Activated CD8-positive, alpha-beta memory T cell treated with anti-CD3 and anti-CD28 coated beads for 4 hours (primary cell): ENCODE measurements at places on chromosomes 16 and 17.

GRCh38 chr17:42920922-42921321 lies 20.3 kb downstream of the G6PC1 start:
- no peak for DNase-seq

DNA sequence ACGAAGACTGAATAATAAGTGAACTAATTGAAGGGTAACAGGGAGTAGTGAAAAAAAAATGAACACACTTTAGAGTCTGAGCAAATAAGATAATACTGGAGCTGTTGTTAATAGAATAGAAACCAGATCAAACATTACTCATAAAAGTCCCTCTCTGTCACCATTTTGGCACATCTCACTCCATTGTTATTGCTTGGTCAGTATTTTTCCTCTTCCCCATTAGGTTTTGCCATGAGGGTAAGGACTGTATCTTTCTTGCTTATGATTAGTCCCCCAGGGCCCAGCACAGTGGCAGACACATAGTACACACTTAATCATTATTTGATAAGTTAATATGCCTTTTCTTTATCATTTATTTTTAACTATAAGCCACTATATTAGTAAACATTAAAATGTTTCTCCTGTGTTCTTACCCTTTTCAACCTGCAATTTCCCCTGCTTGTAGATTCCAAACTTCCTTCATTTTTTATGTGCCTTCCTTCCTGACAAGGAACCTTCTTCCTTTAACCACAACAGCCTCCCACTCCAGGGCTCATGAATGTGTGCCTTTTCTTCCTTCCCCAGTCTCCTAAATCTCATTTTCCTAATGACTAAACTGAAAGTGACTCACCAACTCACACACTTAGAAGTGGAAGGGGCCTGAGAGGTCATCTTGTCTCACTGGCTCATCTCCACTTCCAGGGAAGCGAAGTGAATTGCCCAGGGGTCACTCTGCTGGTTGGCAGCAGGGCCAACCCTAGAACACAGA lies 88.2 kb upstream of the HAS3 start:
- no peak for DNase-seq

DNA sequence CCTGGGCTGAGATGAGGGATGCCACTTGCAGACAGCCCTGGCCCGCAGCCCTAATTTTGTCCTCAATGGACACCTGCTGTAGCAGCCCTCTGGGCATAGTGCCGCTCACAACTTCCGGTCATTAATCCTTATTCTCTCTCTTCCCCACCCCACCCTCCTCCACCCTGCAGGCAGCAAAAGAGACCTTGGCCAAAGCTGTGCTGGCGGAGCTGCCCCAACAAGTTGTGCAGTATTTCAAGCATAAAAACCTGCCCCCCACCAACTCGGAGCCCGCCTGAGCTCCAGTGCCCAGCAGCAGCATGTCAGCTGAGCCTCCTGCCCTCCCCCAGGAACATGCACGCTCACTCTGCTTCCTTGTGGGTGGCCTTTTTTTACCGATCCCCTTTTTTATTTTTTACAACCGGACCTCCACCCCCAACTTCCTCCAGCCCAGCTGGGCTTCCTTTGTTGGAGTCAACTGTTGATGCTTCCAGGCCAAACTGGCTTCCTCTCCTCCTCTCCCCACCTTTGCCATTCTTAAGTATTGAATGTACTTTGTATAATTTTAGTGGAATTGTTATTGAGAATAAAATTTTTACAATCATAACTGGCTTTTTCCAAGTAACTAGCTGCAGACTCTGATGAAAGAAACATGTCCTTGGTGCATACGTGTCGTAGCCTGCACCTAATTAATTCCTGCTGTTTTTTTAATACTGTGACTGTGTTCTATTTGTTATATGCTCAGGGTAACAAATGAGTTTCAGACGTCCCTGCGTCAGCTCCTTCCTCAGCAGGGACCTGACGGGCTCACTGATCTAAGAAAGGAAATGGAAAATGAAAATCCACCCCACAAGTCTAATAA lies 38.2 kb downstream of the PSME3IP1 start:
- DNase-seq: no peak

DNA sequence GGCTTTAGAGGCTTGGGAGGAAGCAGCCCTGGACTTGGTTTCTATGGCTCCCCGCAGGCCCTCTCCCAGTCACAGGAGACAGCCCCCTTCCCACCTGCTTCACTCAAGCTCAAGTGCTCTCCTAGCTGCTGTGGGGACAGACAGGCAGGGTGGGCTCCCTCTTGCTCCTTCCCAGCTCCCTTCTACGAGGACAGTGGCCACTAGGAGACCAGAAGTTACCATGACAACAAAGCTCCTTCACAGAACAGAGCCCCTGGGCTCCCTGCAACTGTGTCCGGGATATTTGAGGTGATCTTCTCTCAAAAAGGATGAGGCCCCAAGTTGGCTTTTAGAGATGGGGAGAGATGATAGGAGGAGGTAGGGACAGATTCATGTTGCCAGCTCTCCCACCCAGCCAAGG lies 116.3 kb downstream of the AMFR start:
- DNase-seq: no peak

DNA sequence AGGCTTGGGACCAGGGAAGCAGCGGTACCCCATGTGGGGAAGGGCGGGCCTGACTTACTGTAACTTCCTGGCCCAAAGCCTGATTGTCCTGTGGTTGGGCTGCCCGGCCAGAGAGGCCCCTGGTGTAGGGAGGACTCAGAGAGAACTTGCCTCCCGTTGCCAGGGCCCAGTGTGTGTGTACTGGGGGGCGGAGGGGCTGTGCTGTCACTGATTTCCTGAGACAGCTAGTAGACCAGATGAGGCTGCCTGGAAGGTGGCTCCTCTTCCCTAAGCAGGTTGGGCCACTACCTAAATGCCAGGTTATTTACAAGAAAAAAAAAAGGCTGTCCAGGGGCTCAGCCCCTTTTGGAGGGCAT lies 16.7 kb downstream of the SOCS3 start:
- no peak for DNase-seq

DNA sequence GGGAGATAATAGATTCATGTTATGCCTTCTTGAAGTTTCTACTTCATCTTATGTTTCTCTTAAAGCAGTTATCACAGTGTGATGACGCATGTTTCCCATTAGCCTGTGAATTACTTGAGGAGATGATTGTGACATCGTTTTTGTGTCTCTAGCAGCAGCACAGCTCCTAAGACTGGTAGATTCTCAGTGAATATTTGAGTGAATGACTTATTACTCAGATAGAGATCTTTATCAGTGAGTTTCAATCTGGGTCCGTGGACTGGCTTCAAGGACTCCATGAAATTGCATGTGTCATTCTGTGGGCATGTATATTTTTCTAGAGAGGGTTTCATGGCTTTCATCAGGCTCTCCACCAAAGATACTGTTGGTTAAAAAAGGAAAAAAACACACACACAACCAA lies 29.9 kb downstream of the YPEL2 start:
- DNase-seq: no peak

DNA sequence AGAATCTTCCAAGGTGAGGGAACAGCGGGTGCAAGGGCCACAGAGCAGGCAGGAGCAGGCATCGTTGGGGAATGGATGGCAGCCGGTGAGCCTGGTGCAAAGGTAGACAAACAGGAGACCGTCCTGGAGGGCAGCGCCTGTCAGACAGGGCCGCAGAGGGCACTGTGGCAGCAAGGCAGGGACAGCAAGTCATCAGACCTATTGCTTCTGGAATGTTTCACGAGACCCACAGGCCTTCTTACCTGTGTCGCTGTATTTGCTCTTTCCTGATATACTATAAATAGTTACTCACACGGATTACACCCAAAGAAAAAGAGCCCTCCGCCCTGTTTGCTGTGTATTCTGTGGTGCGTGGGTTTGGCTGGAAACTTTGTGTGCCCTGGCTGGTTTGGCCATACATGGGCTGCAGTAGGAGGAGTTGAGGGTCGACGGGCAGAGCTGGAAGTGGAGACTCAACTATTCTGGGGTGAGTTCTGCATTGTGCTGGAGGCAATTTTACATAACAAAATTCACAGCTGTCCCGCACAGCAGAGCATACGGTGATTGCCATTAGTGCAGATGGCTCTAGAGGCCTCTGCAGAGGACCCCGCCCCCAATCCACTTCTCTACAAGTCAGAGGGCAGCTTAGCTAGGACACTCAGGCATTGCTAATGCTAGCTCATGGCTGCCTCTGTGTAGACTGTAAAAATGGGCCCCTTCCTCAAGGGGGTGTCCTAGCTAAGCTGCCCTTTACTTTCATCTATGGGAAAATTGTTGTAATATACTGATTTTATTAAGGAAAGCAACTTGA lies 18.6 kb upstream of the POLR3E start:
- DNase-seq: no peak

- no peak for DNase-seq
These were observed 283.1 kb downstream of the SEC14L1 start for GRCh38 chr17:77423589-77424451.

DNA sequence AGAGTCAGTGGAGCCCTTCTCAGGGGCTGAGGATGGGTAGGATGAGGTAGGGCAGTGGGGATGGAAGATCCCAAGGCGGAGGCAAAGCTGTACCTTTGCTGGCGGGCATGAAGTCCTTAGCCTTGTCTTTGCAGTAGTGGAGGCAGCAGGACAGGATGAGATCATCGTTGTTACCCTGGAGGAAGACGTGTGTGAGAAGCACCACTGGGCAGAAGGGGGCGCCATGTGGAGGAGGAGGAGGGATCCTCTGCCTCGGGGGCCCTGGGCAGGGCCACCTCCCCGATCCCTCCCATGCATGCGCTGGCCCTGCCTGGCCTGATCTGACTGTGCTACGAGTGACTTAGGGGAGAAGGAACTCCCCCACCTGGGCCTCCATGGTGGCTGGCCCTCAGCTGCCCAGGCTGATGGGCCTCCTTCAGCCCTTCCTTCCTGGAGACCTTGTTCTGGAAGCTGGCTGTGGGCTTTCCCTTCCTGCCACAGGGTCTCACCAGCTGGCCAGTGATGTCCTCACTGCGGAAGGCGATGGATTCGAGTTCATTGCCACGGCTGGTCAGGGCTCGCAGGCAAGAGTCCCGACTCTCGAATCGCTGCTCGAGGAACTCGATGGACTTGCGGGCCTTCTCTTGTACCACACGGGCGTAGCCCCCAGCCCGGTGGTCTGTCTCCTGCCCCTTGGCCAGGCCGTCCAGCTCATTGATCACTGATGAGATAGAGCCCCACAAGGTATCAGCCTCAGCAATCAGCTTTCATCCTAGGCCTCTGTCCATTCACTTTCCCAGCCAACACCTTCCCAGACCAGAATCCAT lies 10.3 kb downstream of the HIC1 start:
- DNase-seq: no peak

DNA sequence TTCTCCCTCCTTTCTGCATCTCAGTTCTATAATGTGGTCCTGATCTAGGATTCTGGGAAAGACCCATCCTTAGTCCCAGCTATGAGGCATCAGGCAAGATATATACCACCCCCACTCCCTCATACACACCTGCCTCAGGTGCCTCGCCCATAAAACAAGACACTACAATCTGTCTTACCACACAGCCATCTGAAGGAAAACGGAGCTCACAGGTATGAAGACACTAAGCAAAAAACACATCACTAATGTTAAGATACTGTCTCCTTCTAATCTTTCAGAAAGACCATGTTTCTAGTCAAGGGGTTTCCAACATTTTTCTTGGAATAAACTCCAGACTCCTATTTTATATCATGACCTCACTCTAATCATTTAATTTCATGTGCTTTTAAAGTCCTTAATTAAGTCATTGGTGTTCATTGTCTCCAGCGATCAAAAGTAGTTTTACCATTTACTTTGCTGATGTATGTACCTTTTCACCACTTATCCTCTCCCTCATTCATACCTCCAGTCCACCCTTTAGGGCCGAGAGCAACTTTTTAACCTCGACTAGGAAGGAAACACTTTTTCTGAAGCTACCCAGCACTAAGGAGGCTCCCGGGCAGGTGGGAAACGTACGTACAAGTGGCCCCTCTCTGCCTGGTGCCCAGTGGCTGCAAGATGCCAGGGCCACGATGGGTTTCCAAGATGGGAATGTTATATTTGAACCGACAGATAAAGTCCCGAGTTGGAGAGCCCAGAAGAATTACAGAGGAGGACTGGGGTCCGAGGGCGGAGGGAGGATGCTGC lies 979 bp downstream of the MAP3K14 start:
- no peak for DNase-seq

GRCh38 chr17:61465550-61466237 lies 13.5 kb downstream of the TBX4 start:
- no peak for DNase-seq

GRCh38 chr17:2027528-2028233 lies 2.3 kb upstream of the DPH1 start:
- no peak for DNase-seq

DNA sequence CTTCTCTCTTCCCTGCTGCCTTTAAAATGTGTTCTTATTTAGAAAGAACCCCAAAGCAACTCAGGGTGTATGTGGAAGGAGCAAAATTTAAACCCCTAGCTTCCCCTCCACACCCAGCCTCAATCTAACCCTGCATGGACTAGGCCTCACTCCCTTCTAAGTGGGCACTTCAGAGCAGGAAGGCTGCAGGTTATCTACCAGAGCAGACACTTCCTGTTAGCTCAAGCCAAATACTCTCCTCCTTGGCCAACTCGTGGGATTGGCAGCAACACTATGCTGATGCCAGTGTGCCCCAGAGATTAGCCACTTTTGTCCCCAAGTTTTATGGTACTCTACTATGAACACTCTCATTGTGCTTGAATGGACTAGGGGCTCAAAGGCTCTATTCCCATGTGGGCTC lies 35.6 kb downstream of the CCDC42 start:
- no peak for DNase-seq

DNA sequence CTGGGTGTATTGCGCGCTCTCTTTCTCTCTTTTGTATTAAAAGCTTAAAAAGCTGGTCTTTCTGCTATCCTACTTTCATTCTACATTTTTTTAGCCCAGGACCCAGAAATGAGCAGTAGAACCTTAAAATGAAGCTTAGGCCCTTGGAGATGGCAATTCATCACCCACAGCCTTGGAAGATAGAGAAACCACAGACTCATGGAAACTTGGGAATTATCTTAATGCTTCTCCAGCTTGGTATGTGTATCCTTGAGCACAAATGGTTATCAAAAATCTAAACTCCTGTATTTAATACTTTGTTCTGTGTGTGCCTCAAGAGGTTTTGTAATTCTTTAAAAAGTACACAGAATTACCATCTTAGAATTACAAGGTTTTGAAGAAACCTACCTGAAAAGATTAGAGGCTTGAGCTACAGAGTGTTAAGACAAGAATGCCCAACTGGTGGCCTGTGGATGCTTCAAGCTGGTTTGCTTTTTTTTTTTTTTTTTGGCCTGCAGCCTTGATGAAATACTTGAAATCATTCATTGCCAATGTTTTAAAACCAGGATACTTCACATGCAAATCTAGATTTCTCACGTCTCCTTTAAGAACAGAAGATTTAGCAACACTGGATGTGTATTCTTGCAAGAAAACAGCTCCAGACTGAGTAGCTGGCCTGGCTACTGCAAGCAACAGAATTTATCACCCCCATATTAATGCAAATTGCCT lies 105.0 kb downstream of the XYLT1 start:
- no peak for DNase-seq

- DNase-seq: no peak
These were observed 12.4 kb downstream of the STX1B start for GRCh38 chr16:30997725-30998711.

GRCh38 chr16:27847030-27847550 lies 216.4 kb downstream of the GSG1L start:
- no peak for DNase-seq

GRCh38 chr16:54506741-54507500 lies 220.3 kb upstream of the IRX3 start:
- DNase-seq: no peak

GRCh38 chr16:11642765-11643116 lies 25.5 kb upstream of the SNN start:
- no peak for DNase-seq
